Stimulated activated CD4-positive, alpha-beta T cell treated with anti-CD3 and anti-CD28 coated beads, Interleukin-1b, Interleukin-23, amount 100 ng/mL, for 1 hour (primary cell): ENCODE measurements at places on chromosomes 5 and 9.

GRCh38 chr9:90991953-90992352 is 190.3 kb downstream of the SYK start:
- no peak for DNase-seq

DNA sequence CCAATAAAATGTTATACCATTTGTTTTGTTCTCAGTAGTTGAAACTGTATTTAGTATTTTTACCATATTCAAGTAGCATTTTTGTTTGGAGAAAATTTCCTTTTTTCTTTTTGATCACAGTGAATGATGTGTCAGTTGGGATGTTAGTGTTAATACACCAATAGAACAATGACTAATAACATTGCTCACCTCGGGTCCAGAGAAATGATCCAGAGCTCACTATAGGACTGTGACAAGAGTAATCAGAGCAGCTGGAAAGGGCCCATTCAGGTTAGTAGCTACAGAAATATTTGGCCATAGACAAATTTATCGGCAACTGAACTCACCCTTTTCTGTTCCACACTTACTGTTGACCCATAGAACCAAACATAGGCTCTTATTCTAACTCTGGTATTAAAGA is 989.2 kb downstream of the TLE4 start:
- DNase-seq = no peak

DNA sequence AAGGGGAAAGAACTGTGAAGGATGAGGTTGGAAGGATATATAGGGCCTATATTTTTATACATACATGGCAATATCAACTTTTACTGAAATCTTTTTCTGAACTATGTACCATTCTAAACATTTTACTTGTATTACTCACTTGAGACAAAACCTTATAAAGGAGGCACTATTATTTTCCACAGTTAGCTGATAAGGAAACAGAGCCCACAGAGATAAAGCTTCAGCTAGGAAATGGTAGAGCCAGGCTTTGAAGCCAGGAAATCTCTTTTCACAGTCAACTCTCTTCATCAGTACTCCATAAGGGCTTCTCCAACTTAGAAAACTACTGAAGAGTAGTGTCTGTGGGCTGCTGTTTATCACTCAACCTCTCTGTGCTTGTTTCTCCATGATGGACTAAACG is 613.7 kb downstream of the PRELID2 start:
- no peak for DNase-seq

DNA sequence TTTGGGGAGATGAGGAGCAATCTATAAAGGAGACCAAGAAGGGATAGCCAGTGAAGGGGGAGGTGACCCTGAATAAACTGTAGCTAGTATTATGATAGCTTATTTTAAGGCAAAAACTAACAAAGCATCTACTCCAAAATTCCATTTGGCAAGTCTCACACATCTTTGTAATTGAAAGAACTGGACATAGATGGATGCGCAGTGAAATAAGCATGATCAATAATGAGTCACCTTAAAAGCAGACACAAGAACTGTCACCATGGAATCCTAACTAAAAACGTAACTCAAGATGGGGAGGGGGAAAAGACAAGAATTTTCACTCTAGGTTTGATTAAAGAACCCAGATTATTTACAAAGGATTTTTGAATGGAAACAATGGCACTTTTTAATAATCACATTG is 164.5 kb downstream of the MED27 start:
- no peak for DNase-seq
